ENCODE measurements at places on chromosomes 2 and 18.

DNA sequence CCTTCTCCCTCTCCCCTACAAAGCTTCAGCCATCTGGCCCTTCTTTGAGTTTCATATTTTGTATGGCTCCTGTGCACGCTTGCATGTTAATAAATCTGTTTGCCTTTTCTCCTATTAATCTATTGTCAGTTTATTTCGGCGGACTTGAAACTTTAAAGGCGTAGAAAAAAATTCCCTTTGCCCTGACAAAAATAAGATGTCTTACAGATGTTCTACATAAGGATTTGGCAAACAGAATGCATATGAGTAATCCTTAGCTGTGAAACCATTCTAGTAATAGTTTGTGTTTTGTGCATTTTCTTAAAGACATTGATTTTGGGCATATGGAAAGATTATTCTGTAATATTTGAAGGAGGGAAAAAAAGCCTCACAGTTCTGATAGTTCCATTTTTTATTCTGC is 15.0 kb upstream of the BMPR2 start:
- DNase-seq = no peak

DNA sequence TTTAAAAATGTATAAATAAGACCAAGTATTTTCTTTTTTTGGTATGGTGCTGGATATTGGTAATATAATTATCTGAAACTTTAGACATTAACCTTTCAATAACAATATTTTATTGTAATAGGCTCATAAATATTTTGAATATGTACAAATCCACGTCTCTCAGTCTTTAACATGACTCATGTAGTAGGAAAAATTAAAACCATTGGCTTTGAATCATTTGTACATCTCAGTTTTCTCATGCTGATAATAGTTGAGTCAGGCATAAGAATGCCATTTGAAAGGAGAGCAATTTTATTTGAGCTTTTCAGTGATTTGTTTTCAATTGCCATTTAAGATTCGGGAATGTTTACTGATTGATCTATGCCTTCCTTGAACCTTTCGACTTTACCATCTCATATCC is 364.8 kb downstream of the TGIF1 start:
- no peak for DNase-seq

DNA sequence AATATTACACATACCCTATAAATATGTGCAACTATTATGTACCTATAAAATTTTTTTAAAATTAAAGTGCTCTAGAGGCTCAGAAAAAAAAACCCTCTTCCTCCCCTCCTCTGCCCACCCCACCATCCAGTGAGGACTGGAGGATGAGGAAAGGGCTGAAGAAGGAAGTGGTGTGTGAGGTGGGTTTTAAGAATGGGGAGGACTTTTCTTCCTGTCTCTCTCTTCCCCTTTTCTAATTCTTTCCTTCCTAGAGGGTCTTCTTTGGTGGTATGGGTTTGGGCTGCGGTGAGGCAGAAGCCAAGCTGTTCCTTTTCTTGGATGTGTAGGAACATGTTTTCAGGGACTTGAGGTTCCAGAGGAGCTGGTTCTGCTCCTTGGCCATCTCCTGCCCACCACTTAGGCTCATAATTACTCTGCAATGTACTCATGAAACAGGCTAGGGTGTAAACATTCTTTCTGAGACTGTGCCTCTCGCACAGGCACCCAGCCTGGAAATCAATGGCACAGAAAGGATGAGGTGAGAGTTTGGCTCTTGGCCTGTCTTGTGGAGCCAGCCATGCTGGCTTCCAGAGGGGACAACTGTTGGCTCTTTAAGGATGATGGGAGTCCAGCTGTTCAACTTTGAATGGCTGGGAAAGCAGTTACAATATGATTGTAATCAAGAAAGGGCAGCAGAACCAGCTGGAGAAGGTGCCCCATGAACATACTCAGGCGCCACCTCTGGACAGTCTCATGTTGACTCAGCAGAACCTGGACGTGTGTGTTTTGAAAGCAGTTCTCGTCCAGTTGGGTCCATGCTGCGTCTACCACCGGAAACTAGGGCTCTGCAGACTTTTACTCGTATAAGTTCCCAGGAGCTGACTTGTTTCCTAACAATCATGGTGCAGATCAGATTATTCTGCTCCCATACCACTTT is 38.3 kb downstream of the IL1RL2 start:
- DNase-seq = no peak

GRCh38 chr2:218924757-218925156 is 34.7 kb upstream of the CDK5R2 start:
- no peak for DNase-seq

DNA sequence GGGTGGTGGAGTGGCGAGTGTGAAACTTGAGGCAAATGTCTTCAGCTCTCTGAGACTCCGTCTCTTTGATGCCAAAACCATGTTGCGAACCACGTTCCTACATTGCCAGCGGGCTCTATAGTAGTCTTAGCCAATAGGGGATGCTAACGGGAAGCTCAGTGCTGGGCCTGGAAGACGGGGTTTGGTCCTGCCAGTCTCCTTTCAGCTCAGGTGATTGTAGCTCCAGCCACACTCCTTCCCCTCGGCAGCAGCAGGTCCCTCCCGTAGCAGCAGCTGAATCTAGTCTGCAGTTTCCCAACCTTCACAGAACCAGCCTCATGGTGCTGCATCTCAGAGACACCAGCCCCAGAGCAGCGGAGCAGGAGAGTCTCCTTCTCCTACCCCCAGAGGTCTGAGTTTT is 109.7 kb downstream of the TFCP2L1 start:
- no peak for DNase-seq

- no peak for DNase-seq
These were observed 45.6 kb downstream of the DIPK1C start for GRCh38 chr18:74411475-74411874.

DNA sequence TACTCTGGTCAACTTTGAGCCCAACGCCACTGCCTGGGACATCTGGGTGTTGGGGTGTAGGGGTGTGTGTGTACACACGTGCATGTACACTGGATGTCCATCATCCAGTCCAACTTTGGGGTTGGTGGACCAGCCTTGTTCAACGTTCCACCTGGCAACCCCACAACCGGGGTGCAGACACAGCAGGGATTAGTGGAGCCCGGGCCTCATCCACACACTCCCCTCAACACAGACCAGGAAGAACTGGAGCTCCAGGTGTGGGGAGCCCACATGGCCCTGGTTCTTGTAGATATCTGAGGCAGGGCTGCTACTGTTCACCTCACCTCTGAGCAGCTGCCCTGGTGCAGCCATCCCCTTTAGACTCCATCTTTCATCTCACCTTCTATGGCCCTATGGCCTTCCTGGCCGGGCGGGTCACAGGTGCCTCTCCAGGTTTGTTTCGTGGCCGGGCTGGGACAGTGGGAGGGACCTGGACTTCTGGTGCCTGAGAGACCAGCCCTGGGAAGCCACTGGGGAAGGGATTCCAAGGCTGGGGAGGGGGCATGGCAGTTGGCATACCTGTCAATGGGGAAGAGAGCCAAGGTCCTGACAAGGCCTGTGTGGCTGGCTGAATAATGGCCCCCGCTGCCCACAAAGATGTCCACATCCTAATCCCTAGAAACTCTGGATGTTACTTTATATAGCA is 7.5 kb downstream of the NEU2 start:
- DNase-seq = no peak

GRCh38 chr2:26846334-26847306 is 1.3 kb upstream of the DPYSL5 start:
- DNase-seq = peak; percentile 89

DNA sequence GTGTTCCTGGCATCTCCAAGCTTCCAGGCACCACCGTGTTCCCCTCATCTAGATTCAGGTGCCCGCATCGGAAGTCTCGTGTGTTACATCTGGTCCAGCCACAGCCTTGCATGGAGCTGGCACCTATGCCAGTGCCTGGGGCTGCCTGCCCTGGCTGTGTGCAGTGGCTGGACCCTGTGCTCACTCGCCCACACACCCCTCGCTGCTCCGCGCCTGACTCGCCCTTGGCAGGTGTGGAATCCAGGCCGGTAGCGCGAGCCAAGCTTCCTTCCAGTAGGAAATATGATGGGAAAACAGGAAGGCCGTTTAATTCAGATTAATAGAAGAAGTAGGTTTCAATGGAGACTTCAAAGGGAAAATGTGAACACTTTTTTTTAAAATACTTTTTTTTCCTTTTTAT is 78.0 kb downstream of the PTPN4 start:
- DNase-seq = no peak

- peak; percentile 39 for DNase-seq
These were observed 847 bp downstream of the HOXD8 start for GRCh38 chr2:176130147-176130956.

DNA sequence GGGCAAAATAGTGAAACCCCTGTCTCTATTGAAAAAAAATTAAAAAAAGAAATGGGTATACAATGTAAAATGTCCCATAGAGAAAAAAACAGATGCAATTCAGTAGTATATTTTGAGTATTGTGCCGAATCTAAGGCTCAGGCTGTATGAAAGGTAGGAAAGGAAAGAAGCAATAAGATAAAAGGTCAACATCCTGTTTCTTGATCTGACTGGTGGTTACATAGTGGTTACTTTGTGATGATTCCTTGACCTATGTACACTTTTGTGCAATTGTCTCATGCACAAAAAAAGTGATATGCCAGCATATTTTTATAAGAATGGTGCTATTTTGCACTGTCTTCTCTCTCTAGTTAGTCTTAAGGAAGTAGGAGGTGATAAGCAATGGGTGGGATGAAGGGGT is 1333.7 kb upstream of the TMEFF2 start:
- no peak for DNase-seq

DNA sequence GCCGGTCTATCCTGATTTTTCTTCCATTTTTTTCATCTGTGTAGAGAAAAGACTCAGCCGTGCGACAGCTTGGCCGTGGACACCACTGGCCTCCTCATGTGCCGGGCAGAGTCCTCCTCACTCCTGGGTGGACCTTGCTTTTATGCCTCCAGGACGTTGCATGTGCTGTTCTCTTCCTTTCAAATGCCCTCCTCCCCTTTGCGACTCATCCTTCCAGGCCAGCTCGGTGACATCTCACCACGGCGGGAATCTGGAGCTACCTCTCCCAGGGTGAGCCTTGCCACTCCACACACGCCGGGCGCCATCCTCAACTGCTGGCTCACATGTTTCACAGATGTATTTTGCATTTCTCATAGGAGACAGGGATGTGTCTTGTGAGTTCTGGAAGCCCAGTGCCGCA is 198.5 kb upstream of the HDAC4 start:
- DNase-seq = no peak

DNA sequence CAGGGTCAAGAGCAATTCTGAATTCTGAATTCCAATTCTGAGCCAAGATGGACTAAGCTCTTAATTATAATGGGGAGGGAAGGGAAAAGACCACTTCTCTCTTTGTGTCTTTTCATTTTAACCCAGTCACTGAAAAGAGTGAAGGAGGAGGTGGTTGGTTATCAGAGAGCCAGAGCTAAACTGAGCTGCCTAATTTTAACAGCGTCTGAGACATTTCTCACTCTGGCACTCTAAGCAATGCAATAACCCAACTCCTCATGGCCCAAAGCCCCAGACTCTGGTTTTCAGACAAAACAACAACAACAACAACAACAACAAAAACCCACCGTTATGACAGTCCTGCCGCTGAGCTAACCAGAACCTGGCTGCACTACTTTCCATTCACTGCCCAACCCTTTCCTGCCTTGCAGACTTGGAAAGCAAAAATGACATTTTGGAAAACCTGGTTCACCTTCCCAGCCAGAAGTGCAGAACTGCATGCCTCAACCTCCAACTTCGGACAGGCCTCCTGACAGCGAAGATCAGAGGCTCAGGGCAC is 1.0 kb downstream of the CHST10 start:
- no peak for DNase-seq

- DNase-seq = no peak
These were observed 815.2 kb downstream of the DCDC2C start for GRCh38 chr2:4518596-4518995.

DNA sequence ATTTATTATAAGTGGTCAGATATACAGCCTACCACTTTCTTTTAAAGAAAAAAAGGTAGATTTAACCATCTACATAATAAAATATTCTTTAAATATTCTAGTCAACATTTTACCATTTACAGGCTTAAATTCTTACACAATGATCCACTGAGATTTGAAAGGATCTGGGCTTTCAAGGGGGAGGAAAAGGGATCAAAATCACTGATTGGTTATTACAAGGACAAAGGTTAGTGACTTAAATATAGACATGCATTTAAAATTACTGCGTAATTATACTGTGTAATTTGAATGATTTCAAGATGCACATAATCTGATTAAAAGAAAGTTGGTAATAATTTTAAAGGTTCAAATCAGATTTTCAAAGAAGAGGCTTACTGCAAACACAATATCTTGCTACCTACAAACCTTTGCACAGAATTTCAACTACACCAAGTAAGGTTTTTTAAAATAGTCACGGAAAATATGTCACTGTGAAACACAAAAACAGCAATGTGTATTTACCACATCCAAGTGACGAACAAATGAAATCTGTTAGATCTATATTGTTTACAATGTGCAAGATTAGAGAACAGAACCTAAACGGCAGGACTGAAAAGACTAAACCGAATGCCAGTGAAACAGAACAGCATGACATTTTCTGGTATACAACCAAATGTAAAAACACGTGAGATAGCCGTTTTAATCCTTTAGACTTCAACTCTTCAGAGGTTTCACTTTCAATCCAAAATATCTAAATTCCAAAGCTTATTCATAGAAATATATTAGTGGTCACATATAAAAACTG is 40.8 kb downstream of the RTN4 start:
- no peak for DNase-seq

- DNase-seq = no peak
These were observed 14.0 kb downstream of the KIF5C start for GRCh38 chr2:148888986-148889385.

DNA sequence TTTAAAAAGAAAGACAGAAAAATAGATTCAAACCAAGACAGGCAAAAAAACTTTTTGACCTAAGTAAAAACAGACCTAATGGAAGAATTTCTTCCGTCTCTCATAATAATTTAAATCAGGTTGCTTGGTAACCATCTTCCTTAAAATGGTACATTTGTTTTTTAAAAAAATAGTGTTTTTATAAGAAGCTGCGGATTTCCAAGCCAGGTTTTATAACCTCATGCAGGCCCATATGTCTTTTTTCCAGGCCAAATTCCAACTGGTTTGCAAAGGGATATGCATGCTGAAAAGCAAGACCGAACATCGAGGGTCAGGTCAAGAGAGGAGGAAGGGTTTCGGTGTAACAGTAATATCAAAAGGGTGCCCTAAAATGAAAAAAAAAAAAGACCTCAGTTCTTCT is 172.9 kb downstream of the MAIP1 start:
- no peak for DNase-seq

DNA sequence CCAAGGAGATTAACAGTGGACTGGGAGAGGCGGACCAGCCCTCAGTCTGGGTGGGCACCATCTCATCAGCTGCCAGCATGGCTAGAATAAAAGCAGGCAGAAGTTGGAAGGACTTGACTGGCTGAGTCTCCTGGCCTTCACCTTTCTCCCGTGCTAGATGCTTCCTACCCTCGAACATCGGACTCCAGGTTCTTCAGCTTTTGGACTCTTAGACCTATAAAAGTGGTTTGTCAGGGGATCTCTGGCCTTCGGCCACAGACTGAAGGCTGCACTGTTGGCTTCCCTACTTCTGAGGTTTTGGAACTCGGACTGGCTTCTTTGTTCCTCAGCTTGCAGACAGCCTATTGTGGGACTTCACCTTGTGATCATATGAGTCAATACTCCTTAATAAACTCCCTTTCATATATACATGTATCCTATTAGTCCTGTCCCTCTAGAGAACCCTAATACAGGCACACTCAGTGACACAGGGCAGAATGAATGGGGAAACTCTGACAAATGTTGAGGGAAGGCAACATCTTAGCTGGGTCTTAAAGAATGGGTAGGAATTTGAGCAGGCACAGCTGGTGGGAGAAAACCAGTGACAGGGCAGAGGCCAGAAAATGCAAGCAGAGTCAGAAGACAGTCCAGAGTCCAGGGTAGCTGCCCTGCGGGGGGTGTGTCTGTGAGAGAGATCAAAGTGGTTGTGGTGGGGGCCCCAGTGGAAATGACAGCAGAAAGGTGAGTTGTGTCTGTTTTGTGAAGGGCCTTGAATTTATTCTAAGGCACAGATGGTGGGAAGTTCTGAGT is 108.1 kb upstream of the CD302 start:
- DNase-seq = no peak

All from astrocyte of the hippocampus (primary cell).